ENCODE measurements at places on chromosomes 3 and 15. TPM values are rescaled to one million over a fixed set of nuclear protein-coding genes. Genes with fewer than 3 reads are reported as not detected.

DNA sequence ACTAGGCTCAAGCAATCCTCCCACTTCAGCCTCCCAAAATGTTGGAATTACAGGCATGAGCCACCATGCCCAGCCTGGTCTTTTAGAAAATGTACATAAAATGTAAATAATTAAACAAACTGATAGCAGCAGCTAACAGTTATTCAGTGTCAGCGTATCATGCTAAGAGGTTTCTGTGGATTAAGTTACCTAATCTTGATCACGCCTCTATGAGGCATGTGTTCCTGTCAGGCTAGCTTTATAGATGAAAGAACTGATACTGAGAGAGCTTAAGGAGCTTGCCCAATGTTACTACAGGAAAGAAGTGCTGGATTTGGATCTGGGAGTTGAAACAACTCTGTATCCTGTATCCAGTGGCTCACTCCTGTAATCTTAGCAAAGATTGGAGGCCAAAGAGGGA lies 11.2 kb upstream of the MST1R start:
- no peak for DNase-seq

- no peak for DNase-seq
Measured at GRCh38 chr3:54094926-54095325, 27.4 kb upstream of the CACNA2D3 start.

CIDEC gene
- total RNA-seq: not detected

DNA sequence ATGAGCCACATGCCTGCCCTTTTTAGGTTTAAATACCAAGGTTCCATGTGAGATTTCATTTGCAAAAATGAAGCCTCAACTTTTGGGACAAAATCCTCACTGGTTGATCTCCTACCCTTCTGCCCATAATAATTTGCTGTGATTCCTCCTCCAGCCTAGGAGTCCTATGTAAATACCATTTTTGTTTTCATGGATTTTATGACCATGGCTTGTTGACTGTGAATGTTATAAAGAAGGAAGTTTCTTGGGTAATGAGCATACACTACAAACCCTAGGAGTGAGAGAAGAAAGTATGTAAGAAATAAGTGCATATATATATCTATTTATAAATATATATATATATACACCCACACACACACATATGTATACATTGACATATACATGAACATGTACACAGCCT lies 13.1 kb downstream of the RLBP1 start:
- DNase-seq: no peak

DNA sequence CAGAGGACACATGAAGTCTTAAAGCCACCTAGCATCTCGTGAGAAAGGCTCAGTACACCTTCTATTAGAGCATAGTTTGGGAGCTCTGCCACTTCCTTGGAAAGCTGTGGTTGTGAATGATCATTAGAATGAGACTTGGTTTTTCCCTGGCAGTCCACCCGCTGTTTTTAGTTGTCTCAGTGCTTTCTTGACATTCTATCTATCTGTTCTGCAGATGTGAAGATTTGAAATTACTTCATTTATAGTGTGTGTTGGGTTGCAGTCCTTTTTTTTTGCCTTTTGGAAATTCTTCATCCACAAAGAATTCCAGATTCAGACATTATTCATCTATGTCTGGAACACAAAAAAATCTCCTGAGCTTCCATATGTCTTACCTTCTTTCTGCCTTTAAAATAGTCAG lies 23.7 kb downstream of the PPP2R3A start:
- no peak for DNase-seq

DNA sequence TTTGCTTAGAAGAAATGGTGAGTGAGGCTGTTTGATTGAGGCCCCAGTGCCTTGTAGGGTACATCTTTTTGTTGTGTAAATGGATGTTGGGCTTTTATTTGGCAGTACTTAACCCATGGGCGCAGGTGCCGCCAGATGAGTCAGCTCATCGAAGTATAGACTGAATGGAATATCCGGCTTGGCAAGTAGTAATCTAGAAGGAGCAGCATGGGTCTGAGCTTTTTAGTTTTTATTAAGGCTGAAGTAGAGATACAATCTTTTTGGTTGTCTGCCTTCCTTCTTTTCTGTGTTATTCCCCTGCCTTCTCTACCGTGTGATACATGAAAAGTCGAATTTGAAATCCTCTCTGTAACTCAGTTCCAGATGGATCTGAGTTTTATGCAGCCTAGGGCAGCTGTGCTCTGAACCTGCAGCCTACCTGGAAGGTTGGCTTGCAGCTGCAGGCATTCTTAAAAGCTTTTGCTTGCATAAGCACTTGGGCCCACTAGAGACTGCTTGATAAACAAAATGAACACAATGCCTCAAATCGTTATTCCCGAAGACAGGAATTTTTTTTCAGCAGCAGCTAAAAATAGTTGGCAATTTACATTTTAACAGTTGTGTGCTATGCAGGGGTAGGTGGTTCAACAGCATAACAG lies 177.5 kb upstream of the CGNL1 start:
- DNase-seq: no peak

GRCh38 chr3:113409676-113410075 lies 31.6 kb downstream of the CFAP44 start:
- DNase-seq: no peak

TPRG1 gene
- 11.9 TPM for total RNA-seq

- DNase-seq: peak; percentile 55
Measured at GRCh38 chr15:92843814-92844213, 56.3 kb upstream of the CHD2 start.

UBL7 gene
- 47.5 TPM for total RNA-seq

- DNase-seq: no peak
Measured at GRCh38 chr15:71295603-71296314, 180.5 kb downstream of the THSD4 start.

DNA sequence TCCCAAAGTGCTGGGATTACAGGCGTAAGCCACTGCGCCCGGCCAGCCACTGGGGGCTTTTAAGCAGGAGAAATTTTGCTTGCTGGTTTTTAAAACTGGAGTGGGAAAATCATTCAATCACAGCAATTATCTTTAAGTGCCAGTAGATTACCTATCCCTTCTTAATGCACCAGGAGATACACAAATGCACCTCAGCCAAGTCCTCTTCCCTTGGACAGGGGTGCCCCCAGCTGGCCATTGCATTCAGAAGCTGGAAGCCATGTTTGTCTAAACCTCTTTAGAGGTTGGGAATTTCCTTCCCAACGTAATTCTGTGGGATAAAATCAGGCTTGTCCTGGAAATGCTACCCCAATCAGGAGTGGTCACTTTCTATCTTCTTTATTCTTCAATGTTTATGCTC lies 26.6 kb downstream of the MIX23 start:
- DNase-seq: peak; percentile 45

EPHB1 gene
- total RNA-seq: 0.98 TPM

- no peak for DNase-seq
Measured at GRCh38 chr3:46542801-46543201, 23.3 kb downstream of the LRRC2 start.

MIX23 gene
- total RNA-seq: 148 TPM

DNA sequence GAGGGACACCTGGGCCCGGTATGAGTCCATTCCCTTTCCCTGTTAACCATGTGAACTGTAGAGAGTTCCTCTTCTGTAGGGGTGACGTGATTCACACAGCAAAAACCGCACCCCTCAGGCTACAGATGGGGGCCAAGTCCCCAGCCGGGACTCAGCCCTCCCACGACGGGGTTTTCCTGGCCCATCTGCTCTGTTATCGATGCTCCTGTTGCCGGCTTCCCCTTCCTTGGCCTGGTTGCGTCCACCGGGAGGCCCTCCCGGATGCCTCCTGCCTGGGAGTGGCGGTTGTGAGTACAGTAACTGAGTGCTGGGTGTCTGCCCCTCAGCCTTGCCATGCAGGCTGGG lies 817 bp upstream of the PLXNA1 start:
- peak; percentile 78 for DNase-seq

GOLGA8H gene
- total RNA-seq: not detected

DNA sequence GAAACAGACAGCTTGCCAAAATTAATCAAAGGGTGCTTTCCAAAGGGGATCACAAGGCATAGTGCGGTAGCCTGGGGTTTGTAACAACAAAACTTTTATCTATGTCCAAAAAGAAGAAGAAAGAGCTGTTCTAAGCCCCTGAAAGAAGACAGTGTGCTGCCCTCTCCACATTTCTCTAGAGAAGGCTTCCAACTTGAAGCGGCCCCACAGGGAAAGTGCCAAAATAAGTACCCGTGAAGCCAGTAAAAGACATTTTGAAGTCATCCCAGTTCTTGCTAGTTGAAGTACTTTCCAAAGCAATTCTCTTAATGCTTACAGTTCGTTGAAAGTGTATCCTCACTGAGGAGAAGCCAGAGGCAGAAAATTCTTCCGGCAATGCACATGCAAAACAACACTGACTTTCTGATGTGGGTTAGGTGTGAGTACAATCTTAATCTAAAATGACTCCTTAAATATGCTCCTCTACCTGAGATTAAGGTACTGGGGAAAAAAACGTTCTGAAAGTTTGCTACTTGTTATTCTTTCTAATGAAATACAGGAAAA lies 21.3 kb downstream of the GPR15 start:
- DNase-seq: no peak

- DNase-seq: no peak
Measured at GRCh38 chr15:97962263-97962662, 1.8 kb downstream of the ARRDC4 start.

DNA sequence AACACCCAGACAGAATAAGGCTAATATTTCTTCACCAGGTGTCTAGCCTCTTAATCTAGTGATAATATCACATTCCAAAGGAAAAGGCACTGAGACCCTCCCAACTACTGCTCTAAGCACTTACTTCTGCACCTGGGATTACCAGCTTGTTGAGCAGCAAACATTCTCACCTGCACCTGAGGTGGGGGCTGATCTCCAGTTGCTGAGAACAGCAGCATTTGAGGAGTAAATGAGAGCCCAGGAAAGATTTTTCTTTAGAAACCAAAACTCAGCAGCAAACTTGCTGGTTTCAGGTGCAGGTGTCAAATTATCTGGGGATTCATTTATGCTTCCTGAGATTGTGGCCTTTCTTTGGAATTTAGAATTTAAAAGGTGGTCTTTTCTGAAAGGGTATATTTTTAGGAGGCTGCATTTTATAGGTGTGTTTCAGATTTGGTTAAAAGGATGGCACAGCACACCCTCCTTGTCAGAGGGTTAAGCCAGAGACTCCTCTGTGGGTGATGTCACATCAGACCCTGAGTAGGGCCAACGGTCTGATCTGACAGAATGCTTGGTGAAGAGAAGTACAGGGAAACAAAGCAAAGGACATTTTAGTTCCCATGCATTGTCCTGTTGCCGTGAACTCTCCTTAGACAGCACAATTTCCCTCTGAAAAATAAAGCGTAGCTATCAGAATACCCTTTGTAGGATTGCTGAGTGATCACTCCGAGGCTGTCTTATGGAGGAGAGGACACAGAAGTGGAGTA lies 411.0 kb upstream of the ATP11B start:
- DNase-seq: no peak

DNA sequence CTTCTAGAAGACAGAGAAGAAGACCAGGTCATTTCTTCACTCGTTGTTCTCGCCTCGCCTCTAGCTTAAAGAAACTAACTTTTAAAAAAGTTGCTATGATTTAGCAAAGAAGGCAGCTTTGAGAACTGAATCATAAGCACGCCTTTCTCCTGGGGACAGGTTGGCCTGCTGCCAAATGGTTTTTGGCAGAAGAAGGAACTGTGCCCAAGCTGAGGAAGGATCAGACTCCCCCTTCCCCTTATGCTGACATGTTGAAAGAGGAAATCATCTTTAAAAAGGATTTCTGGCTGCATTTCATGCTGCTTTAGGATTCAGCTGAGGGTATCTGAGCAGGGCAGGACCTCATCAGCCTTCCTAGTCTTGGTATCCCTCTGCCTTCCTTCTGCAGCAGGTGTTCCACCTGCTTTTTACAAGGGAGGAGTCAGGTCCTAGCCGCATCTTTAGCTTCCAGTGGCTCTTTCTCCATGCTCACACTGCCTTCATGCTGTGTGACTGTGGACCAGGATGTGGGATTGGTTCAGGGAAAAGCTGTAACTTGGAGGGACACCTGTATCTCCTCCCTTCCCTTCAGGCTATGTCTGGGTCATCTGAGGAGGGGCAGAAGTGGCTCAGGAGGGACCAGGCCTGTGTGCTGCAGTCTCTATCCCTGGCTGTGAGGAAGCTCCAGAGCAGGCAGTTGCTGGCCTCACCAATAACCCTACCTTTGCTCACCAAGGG lies 34.1 kb upstream of the HACD2 start:
- no peak for DNase-seq

- no peak for DNase-seq
Measured at GRCh38 chr15:69480932-69481331, 28.3 kb downstream of the RPLP1 start.

GRCh38 chr15:73867426-73867825 lies 5.9 kb upstream of the TBC1D21 start:
- DNase-seq: no peak

DNA sequence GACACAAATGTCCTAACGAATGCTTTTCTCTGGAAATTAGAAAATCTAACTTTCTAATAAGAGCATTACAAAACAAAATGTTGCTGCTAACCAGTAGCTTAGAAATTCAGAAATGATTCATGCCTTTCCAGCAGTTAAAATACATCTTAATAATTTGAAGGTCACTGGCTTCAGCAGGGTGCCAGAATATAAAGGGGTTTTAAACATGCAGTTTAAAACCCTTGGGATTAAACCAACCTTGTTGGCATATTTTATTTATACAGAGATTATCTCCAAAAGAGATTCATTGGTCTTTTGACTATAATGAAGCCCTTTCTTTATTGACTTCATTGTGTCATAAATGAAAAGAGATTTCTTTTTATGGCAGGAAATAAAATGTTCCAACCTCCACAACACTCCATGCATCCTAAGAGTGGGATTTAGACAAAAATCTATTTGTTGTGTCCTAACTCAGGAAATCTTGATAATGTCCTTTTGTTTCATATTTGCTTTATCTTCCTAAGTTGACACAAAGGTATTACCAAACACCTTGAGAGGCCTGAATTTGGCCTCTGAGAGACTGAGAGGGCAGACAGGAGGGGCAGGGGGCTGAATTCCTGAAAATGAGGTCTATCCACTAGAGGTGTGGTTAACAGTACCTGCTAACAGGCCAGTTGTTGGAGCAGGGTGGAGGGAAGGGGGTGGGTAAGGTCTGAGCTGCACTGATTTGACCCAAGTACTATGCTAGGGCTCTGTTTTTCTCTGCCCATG lies 124.4 kb downstream of the FEZF2 start:
- no peak for DNase-seq

GRCh38 chr15:56757875-56758274 lies 24.6 kb upstream of the ZNF280D start:
- no peak for DNase-seq

CPNE9 gene
- 0.30 TPM for total RNA-seq

CELSR3 gene
- total RNA-seq: 8.1 TPM

DNA sequence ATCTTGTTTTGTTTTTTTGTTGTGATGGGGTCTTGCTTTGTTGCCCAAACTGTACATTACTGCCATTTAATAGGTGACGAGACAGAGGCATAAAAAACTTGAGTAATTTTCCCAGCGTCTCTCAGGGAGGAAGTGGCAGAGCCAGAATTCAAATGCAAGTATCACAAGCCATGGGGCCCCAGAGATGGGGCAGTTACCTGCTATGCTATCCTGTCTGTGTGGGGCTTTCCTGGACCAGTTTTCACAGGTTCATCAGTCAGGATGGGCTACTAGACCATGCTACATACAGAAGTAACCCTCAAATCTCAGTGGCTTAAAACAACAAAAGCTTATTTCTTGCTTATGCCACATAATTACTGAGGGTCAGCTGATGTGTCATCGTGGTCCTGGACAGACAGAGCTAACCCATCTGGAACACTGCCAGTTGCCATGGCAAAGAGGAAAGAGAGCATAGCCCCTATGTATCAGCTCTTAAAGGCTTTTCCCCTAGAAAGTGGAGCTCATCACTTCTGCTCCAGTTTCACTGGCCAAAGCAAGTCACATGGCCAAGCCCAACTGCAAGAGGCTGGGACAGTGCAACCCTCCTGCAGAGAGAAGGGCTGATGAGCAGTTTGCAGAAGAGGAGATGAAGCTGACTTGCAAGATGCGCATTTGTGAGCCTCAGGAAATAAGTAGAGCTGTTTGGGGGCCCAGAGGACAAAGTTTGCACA lies 31.7 kb upstream of the SYNM start:
- DNase-seq: no peak
